ENCODE measurements at places on chromosomes 16 and 17. TPM values are rescaled to one million over a fixed set of nuclear protein-coding genes. Genes with fewer than 3 reads are reported as not detected.

DNA sequence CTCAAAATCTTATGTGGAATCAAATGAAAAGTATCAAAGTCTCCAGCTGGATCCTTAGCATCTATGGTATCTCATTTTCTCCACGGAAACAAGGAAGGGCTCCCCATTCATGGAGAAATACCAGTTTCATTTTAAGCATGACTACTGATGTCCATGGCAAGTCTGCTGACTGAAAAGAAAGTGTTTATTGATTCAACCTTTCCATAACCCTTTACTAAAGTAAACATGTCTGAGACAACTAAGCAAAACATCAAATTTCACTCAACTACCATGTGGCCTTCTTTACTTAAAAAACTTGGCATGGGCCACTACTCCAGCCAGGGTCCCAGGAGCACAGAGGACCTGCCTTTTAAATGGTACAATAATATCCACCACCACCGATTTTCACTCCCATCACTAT lies 928.0 kb upstream of the SOX9 start:
- H3K27ac ChIP-seq: no peak overlapping the region
- no peak overlapping the region for H3K4me3 ChIP-seq
- no peak for DNase-seq
- H3K4me1 ChIP-seq: no peaks in the 10 kb centered on the region
- no peaks in the 10 kb centered on the region for H3K36me3 ChIP-seq
- no peaks in the 10 kb centered on the region for H3K27me3 ChIP-seq

TBC1D3K gene
- total RNA-seq: not detected

- H3K27me3 ChIP-seq: no peaks in the 10 kb centered on the region
- no peak for DNase-seq
- no peak overlapping the region for H3K27ac ChIP-seq
- no peaks in the 10 kb centered on the region for H3K4me1 ChIP-seq
- peaks cover 8% of the 10 kb centered on the region for H3K36me3 ChIP-seq
Observed at GRCh38 chr16:74296104-74296431, 546 bp upstream of the PSMD7 start.

DNA sequence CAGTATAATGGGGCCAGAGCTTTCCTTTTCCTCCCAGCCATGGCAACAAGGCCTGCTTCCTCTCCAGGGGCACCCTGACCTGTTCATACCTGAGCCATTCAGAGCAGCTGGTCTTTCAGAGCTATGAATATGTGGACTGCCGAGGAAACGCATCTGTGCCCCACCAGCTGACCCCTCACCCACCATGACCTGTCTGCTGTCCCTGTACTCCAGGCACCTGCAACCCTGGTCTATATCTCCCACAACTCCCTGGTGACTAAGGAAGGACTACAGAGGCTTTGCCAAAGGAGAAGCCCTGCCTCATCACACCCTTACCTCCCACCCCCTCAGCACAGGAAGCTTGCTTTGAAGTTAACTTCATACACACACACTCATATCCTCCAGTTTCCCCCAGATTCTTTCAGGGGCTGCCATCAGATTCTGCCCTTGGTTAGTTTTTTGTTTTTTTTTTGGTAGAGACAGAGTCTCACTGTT lies 6.0 kb downstream of the TMEM106A start:
- H3K27ac ChIP-seq: no peak overlapping the region
- no peaks in the 10 kb centered on the region for H3K27me3 ChIP-seq
- peaks cover 2% of the 10 kb centered on the region for H3K36me3 ChIP-seq
- no peak overlapping the region for H3K4me3 ChIP-seq
- H3K4me1 ChIP-seq: no peaks in the 10 kb centered on the region
- no peak for DNase-seq

- no peaks in the 10 kb centered on the region for H3K36me3 ChIP-seq
- H3K27me3 ChIP-seq: no peaks in the 10 kb centered on the region
- H3K27ac ChIP-seq: no peak overlapping the region
- H3K4me1 ChIP-seq: no peaks in the 10 kb centered on the region
Observed at GRCh38 chr16:20774703-20775362, 11.0 kb downstream of the ACSM3 start.

CIBAR2 gene
- total RNA-seq: not detected

GRCh38 chr16:89121691-89122321 lies 28.2 kb downstream of the ACSF3 start:
- peaks cover 16% of the 10 kb centered on the region for H3K36me3 ChIP-seq
- no peak overlapping the region for H3K27ac ChIP-seq
- DNase-seq: no peak
- no peaks in the 10 kb centered on the region for H3K4me1 ChIP-seq
- H3K27me3 ChIP-seq: no peaks in the 10 kb centered on the region
- no peak overlapping the region for H3K4me3 ChIP-seq

TAF15 gene
- 323 TPM for total RNA-seq

- no peak overlapping the region for H3K4me3 ChIP-seq
- no peak overlapping the region for H3K27ac ChIP-seq
- peaks cover 8% of the 10 kb centered on the region for H3K4me1 ChIP-seq
- no peak for DNase-seq
- no peaks in the 10 kb centered on the region for H3K36me3 ChIP-seq
- no peaks in the 10 kb centered on the region for H3K27me3 ChIP-seq
Observed at GRCh38 chr16:86088816-86089215, 189.9 kb downstream of the IRF8 start.

DNA sequence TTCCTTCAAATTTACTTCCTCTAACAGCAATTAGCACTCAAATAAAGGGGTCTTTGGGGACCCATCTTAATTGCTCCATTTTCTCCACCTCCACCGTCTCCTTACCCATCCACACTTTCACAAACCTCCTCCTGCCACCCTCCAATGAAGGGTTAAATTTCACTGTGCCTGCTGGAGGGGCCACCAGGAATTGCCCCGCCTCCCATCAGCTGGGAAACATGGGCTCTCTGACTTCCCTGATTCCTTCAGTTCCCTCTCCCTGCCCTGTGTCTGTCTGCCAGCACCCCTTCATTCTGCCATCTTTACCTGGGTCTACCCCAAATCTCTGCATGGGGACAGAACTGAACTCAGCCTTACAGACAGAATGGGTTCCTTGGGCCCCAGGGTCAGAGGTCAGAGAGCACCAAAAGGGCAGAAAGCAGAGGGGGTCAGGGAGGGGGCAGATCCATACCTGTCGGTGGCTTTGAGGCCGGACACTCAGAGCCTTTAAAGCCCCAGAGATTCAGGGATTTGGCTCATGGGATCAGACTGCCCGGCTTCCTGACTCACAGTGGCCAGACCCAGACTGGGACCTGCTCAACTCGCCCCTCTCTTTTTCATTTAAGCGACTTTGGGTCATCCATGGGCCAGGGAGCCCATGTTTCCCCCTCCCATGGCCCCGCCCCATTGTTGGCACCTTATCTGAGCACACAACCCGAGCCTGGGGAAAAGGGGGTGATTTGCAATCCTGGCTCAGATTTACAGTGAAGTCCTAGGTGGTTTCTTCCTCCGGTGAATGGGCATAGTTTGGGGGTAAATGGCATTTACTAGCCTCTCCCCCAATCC lies 17.6 kb upstream of the SP2 start:
- no peaks in the 10 kb centered on the region for H3K36me3 ChIP-seq
- H3K27ac ChIP-seq: no peak overlapping the region
- DNase-seq: no peak
- H3K4me1 ChIP-seq: peaks cover 7% of the 10 kb centered on the region
- H3K27me3 ChIP-seq: no peaks in the 10 kb centered on the region

MRC2 gene
- 23.0 TPM for total RNA-seq

KRTAP17-1 gene
- not detected for total RNA-seq

DNA sequence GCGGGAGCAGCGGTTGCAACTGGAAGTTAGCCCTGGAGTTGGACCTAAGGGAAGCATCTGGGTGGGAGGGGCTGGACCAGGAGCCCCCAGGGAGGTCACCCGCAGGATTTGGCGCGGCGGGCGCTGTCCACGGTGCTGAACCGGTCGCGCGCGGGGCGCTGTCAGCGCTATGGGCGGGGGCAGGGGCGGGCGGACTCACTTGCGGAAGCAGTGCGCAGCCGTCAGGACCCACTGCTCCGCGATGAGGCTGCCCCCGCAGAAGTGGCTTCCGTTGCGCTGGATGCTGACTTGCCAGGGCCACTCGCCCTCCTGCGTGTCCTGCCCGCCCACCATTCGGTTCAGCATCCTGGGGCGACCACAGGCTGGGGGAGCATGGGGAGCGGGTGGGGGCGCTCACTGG lies 4.5 kb downstream of the PRSS27 start:
- H3K36me3 ChIP-seq: no peaks in the 10 kb centered on the region
- DNase-seq: no peak
- peaks cover 9% of the 10 kb centered on the region for H3K4me1 ChIP-seq

KRT25 gene
- total RNA-seq: not detected

Measured in H1 (cell line).